Upper lobe of left lung (tissue), 6 donors: ENCODE measurements at places on chromosomes 13 and 19.

DNA sequence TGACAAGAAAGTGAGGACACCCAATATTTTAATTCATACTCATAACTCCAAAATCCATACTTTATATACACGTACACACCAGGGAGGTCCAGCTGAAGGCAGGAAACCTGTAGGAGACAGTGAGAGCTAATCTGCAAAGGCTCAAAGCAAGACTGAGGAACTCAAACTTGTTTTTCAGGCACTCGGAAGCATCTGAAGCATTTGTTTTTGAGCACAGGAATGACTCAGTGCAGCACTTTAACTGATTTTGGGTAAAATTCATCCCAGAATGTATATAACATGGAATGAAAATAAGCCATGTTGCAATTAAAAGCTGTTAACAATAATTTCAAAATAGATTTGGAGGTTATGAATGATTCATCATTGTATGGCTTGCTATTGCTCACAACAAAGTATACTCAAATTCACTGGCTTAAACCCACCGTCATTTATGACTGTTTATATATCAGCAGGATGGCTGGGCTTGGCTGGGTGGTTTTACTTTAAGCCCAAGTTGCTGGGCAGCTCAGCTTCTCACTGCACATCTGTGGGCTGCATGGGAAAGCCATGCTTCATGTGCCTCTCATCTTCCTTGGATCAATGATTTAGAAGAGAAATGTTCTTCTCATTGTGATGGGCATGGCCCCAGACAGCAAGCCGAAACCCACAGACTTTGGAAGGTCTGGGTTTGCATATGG is 177.0 kb downstream of the RFC3 start:
- DNase-seq = no peak

DNA sequence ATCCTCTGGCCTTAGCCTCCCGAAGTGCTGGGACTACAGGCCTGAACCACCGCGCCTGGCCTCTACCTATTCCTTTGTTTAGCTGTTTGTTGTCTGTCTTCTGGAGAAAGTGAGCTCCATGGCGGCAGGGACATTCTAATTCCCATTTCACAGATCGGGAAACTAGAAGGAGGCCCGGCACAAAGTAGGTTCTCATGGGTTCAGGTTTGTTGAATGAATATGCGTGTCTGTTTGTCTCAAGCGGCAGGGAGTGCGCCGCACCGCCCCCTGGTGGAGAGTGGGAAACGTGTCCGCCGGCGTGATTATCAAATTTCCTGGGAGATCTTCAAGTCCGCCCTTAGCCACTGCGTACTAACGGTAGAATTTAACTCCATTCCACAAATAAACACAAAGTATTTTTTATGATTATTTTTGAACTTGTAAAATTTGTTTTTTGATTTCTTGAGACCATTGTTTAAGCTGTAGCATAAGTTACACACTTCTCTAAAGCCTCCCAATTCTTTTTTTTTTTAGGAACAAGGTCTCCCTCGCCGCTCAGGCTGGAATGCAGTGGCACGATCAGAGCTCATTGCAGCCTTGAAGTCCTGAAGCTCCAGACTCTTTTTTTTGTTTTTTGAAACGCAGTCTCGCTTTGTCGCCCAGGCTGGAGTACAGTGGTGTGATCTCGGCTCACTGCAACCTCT is 8.9 kb upstream of the CCDC9 start:
- peak; percentile 82 for DNase-seq

GRCh38 chr13:76790980-76791819 is 95.0 kb downstream of the KCTD12 start:
- DNase-seq = no peak

- no peak for DNase-seq
These were observed 37.1 kb upstream of the RNF113B start for GRCh38 chr13:98214008-98214643.

GRCh38 chr13:112756511-112756966 is 66.7 kb downstream of the ATP11A start:
- DNase-seq = no peak

DNA sequence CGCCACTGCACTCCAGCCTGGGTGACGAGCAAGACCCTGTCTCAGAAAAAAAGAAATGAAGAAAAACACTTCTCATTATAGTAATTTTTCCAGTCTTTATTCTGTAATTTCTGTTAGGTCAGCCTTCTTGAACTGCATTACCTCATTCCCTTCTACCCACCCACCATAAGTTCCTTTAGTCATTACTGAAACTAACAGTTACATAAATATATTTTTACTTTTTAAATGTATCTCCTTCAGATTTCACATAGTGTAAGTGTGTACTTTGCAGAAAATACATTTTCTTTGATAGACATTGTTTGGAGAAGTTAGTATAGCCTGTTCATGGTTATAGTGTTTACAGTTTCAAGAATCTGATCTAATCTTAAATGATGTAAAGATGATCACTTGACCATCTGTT is 31.7 kb upstream of the KCTD4 start:
- DNase-seq = no peak

DNA sequence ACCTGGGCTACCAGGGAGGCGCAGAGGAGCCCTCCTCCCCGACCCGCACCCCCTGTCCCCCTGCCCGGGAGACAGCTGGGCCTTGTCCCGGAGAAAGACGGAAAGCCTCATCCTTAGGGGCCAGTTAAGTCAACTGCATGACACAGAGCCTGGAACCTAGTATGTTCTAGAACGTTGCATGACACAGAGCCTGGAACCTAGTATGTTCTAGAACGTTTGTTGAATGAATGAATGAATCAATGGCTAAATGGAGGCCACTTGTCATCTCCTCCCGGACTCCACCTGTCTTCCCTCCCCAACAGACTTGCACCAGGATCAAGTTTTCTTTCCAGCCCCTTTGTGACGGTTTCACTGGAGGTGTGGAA is 706 bp downstream of the SERP2 start:
- DNase-seq = no peak

- DNase-seq = no peak
These were observed 22.4 kb downstream of the TCF3 start for GRCh38 chr19:1630012-1630411.

GRCh38 chr19:11198769-11199424 is 1.6 kb upstream of the KANK2 start:
- DNase-seq = no peak

GRCh38 chr13:74554569-74555275 is 420.5 kb upstream of the KLF12 start:
- DNase-seq = no peak

DNA sequence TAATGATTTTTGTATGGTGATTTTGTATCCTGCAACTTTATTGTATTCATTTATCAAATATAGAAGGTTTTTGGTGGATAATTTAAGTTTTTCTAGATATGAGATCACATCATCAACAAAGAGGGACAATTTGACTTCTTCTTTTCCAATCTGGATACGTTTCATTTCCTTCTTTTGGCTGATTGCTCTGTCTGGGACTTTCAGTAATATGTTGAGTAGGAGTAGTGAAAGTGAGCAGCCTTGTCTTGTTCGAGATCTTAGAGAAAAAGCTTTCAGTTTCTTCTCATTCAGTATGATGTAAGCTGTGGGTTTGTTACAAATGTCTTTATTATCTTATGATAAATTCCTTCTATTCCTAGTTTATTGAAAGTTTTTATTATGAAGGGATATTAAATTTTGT is 352.0 kb upstream of the DACH1 start:
- no peak for DNase-seq

GRCh38 chr13:73258406-73258805 is 199.6 kb downstream of the KLF5 start:
- DNase-seq = no peak

- no peak for DNase-seq
These were observed 68.8 kb upstream of the ZNF599 start for GRCh38 chr19:34841780-34842179.

GRCh38 chr19:8607386-8607785 is 3.1 kb downstream of the ADAMTS10 start:
- no peak for DNase-seq

DNA sequence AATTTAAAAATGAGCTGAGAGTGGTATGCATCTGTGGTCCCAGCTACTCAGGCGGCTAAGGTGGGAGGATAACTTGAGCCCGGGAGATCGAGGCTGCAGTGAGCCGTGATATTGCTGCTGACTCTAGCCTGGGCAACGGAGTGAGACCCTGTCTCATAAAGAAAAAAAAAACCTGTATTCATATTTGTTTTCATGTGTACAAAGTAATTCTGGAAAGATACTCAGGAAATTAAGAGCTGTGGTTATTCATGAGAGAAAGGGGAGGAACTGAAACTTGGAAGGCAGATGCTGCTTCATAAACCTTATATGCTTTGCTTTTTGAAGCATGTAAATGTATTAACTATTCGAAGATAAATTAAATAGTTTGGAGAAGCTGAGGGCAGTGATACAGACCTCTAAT is 8.8 kb upstream of the RLN3 start:
- no peak for DNase-seq

DNA sequence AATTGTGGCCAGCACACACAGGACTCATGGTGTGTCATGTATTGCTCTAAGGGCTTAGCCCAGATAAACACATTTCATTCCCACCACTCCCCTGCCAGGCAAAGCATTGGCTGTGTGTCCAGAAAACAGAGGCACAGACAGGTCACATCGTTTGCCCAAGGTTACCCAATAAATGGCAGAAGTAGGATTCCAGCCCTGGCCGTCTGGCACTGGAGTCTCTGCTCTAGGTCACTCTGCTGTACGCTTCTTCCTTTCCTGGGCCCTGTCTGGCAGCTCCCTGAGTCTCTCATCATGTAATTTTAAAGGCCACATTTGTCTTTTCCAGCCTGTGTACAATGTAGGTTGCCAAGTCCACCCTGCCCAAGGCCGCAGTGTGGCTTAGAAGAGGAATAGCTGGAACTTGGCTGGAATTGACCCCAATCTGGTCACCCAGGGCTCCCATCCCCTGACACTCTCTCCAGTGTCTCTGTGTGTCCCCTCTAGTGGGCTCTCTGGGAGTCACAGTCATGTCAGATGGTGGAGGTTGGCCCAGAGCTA is 264.5 kb upstream of the TSHZ3 start:
- no peak for DNase-seq

DNA sequence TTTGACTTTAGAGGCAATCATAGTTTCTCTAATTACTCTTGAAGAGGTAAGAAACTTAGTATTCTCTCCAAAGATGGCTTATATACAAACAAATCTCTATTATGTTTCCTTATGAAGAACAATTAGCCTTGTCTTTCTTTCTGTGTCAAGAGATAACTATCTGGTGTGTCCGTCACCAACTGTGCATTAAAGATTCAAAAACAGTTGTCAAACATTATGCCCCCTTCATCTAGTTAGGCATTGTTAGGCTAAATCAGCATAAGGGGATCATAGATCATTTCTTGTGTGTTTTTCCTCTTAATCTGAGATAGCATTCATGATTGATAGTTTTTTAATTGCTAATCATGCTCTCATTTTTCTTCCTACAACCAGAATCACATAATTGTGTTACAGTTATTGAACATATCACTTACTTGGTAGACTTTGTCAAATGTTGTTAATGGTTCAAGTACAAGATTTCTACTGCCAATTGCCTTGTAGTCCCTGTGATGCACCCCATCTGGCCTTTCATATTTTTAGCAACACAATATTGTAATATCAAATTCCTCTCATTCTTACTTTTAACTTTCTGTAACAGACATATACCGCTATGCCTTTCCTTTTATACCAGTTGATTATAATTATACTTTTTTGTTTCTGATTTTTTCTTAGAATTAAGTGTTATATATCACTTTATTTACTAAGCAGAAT is 612.7 kb downstream of the SLITRK6 start:
- no peak for DNase-seq

DNA sequence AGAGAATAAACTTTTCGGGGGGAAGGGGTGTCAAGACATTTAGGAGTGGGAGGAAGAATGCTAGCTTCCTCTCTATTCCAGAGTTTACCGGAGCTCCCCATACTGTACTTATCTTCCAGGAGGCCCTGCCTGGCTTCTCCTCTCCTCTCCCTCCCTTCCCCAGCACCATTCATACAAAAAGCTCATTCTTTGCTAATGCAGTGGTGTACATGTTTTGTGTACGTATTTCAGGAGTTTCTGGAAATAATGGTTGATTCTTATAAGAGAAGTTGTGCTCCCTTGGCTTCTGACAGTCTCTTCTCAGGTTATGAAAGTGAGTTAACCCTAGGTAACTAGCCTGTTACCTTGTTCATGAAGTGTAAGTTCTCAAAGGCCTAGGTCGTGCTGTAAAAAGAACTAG is 7.1 kb downstream of the SAMD4B start:
- DNase-seq = no peak

- DNase-seq = peak; percentile 40
These were observed 132.7 kb downstream of the ZDHHC20 start for GRCh38 chr13:21326155-21327031.

DNA sequence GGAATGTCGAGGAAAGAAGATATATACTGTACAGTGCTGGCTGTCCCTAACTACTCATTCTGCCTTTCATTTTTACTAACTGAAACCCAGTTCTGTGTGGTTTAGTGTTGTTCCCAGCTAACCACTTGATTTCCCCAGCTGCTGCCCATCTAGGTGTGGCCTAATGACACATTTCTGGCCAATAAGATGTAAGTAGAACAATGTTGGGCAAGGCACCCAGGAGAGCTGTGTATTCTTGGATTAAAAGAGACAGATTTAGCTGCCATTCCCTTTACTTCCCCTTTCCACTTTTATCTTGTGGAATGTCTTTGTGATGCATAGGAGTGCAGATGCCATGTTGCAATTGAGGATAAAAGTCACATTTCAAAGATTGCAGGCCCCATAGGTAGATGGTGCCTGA is 28.3 kb upstream of the PCDH9 start:
- DNase-seq = no peak

DNA sequence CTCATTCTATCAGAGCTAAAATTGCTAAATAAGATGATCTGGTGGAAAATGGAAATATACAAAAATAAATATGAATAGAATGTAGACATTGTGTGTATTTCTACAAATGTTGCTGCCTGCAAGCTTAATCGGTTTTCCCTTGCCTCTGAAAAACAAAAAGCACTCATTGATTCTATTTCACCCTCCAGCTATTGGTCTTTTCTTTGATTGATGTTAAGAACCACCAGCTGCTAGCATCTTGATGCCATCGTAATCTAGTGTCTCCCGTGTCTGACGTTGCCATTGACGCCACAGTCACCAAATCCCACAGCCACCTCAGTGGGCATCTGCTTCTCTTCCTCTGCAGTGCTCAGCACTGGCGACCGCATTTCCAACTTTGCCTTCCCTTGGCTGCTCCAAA is 461.8 kb downstream of the MYO16 start:
- DNase-seq = no peak

DNA sequence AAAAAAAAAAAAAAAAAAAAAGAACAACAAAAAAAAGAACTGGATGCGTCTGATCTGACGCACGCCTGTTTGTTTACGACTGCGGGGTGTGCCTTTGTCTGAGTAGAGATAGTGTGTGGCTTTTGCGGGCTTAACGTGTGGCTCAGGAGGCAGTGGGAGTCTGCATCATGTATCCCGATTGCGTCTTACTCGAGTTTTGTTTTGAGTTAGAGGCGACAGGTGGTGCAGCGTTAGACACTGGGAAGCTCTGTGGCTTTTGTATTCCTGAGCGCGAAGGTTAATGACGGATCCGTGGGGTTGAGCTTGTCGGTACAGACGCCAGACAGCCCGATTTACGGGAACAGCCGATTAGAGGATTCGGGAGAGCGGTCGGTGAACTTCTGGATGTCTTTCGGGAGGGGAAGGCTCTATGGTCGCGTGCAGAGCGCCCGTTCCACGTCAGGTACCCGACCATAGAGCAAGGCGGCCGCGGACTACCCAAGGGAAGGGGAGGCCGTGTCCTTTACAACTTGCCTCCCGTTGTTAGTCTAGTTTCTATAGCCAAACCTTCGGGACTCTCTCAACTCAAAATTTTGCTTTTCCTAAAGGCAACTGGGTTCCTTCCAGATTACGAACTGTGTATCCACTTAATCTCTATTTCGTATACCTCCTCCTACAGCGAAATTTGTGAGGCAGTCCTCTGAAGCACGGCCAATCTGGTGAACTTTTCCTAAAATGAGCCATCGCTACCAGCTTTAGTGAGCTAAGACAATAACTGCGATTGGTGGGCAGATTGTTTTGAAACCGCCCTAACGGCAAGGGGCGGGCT is 926 bp upstream of the HNRNPUL1 start:
- peak; percentile 82 for DNase-seq
